ENCODE measurements at places on chromosomes 3 and 15.
A peak's percentile ranks its signal among the peaks of the same experiment; 100 is the strongest.

GRCh38 chr3:154786724-154787123 lies 293.4 kb upstream of the MME start:
- peak; percentile 44 for DNase-seq

DNA sequence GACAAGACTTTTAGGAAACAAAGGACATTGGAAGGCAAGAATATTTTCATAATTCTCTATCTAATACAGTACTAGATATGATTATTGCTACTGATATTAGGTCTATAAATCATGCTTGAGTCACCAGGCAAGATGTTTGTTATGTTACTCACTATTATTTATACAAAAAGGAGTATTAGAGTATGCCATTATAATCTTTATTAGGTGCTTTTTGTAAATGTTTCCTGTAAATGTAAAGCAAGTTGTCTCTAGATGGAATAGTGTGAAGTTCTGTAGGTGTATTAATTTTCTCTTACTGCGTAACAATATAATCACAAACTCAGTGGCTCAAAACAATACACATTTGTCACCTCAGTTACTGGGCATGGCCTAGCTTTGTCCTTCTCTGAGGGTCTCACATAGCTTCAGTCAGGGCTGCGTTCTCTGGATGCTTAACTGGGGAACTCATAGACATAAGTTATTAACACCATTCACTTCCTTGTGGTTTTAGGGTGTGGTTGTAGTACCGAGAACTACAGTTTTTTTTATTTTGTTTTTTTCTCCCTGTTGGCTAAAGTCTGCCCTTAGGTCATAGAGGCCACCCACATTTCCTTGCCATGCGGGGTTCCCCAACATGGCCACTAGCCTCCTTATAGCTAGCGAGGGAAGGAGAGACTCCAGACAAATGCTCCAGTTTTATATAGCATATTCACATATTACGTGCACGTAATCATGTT lies 20.3 kb upstream of the MAP3K13 start:
- peak; percentile 34 for DNase-seq

- DNase-seq = no peak
Observed at GRCh38 chr15:100694381-100695021, 92.1 kb downstream of the ASB7 start.

GRCh38 chr3:71726146-71726545 lies 944 bp upstream of the EIF4E3 start:
- DNase-seq = no peak

DNA sequence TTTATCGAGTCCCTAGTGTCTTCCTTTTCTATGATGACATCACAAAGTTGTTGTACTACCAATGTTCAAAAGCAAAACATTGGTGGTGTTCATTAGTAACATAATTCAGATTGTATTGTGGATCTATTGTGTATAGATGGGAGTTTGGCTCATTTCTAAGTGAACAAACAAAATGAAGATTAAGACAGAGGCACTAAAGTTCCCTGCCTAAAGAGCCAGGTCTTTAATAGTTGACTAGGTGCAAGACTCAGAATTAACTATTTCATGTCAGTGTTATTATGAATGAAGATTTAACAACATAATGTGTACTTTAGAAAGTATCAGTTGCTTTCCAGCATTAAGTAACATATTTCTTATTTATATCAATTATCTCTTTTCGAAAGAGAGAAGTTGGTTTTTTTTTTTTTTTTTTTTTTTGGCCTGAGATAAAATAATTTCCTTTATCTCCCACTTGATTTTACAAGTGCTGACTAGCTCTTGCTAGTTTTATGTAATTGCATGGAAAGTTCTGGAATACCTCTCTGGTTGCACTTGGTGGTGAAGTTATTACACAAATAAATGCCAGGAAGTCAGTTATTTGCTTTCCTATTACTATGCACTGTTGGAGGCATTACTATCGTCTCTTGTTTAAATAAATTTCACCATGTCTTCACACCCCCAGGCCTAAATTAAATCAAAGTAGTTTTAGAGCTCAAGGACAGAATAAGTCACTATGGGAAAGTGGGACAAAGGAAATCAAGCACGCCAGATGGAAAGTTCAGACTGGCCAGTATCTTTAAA lies 48.7 kb downstream of the NAALADL2 start:
- no peak for DNase-seq

- DNase-seq = no peak
Observed at GRCh38 chr3:113240841-113241240, 29.5 kb downstream of the BOC start.

DNA sequence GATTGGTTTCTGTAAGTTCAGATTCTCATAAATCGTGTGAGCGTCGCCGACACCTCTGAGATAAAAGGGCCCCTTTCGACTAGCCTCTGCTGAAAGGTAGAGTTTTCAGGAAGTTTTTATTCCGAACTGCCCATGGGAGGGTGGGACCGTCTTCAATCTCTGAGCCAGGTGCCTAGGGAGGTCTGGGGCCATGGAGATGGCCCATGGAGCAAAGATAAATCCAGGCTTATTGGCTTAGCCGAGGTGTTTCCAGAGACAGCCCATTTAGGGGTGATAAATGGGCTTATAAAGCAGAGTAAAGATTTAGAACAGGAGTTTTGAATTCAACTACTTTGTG lies 442 bp downstream of the QTRT2 start:
- peak; percentile 51 for DNase-seq

DNA sequence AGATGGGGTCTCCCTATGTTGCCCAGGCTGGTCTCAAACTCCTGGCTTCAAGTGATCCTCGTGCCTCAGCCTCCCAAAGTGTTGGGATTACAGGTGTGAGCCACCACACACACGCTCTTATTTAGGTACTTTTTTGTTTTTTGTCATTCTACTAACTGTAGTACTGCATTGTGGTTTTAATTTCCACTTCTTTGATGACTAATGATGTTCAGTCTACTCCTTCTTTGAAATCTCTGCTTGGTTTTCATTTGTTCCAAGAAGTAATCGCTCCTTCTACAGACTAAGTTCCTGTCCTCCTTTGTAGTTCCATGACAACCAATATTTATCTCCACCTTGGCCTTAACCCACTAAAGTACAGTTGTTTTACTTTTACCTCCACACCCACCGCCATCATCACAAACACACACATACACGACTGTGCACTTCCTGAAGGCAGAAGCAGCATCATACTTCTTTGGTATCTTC lies 529 bp upstream of the DLEC1 start:
- DNase-seq = peak; percentile 28

GRCh38 chr15:66883284-66883911 lies 181.4 kb downstream of the SMAD6 start:
- DNase-seq = no peak

GRCh38 chr15:20356444-20356910 lies 185.1 kb downstream of the GOLGA6L6 start:
- no peak for DNase-seq
